ENCODE measurements at places on chromosomes 1 and 21. TPM values are rescaled to one million over a fixed set of nuclear protein-coding genes. Genes with fewer than 3 reads are reported as not detected.

DNA sequence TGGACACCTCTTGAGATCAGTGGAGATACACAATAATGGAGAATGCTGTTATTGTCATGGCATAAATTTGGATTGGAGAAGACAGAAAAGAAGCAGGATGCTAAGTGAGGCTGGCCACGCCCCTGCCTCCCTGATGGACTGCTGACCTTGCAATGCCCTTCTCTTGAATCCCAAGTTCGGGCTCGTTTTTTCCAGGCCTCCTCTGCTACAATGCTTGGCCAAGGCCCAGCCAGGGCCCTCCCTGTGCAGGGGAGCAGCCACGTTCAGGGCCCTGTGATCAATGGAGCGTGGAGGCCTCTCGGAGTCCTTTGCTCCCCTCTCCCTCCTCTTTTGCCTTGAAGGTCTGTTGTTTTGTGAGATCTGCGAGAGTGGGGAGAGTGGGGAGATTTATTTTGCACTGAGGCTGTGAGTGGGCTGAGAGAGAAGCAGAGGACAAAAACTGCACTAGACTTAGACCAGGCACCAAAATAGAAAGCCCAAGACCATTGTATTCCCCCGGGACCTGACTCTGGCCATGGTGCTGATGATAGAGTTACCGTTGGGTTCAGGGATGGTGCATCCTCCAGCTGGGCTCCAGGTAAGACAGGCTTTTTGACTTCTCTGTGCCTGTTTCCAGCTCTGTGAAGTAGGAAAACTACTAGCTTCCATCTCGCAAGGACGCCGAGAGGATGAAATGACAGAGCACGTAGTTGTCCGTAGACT, 268.6 kb downstream of the KAZN start:
- peak; percentile 22 for DNase-seq

DNA sequence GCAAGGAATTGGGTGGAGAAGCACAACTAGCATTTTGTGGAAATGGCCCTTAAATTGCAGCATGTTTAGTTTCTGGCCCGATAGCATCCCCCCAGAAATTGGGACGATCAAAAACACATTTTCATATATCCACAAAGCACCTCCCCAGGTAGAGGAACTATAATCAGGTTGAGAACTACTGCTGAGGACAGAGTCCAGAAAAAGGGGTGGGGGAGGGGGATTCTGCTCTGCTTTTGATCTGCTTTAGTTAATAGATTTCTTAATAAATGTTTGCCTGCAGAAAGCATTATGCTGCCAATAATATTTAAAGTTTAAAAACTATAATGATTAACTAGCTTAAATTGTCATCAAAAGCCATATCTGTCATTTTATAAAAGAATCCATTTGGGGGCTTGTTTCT, 14.4 kb upstream of the DYNLT5 start:
- no peak for DNase-seq

DNA sequence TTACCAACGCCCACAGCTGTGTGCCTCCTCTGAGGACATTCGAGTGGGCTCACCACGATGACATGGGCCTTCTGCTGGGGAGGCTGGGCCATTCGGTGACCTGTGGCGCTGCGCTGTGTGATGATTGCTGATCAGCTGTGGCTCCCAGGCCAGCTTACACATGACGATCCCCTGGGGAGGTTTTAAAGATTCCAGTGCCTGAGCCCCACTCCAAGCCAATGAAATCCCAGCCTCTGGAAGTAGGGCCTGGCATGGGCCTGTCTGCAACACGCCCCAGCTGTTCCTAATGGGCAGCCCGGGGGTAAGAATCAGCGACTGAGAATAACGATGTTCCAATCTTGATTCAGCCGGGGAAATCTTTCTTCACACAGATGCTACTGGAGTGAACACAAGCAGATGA, 153.7 kb downstream of the KCNJ6 start:
- DNase-seq, result no peak

DNA sequence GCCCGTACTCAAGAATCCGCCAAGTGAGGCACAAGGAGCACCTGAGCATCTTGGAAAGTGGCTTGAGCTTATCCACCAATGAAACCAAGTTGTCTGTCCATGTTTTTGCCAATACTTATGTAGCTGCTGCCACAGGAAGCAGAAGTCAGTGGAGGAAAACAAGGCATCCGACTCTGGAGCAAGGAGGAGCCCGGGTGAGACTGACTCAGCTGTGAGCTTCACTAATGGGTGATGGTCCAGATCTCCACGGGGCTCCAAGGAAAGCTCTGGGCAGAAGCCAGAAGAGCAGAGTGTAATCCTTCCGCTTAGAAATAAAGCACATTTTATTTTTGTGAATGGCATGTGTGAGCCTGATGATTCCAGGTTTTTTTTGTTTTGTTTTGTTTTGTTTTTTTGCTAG, 12.3 kb upstream of the SSR2 start:
- no peak for DNase-seq

Gene RNF186
- total RNA-seq, result not detected

GRCh38 chr1:151958959-151959358, 34.7 kb downstream of the S100A10 start:
- no peak for DNase-seq

DNA sequence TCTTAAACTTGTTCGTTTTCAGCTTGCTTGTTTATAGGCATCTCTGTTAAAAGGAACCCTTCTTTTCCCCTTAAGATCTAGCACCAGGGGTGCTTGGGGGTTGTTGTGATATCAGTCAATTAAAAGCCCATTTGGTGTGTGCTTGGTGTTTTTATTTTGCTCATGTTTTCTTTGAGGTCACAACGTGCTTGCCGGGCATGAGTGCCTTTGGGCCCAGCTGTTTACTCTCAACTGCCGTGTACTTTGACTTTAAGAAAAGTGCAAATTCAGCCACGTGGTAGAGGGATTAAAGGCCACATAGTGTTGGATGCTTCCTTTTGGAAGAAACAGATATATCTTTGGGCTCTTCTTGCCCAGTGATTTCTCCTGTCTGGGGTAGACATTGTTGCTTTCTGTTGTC, 10.5 kb downstream of the ARID1A start:
- DNase-seq, result peak; percentile 52

Gene ARHGEF19
- 6.2 TPM for total RNA-seq

DNA sequence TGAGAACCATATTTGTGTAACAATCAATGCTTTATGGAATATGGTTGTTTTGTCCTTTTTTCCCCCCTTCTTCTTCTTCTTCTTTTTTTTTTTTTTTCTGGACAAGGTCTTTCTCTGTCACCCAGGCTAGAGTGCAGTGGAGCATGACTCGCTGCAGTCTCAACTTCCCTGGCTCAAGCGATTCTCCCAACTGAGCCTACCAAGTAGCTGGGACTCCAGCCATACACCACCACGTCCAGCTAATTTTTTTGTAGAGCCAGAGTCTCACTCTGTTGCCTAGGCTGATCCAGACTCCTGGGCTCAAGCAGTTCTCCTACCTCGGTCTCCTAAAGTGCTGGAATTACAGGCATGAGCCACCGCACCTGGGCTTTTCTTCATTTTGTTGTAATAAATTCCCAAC, 86.7 kb downstream of the FMN2 start:
- DNase-seq, result no peak

Gene GRIK1
- not detected for total RNA-seq

GRCh38 chr1:202101184-202101583, 21.5 kb upstream of the GPR37L1 start:
- no peak for DNase-seq

- no peak for DNase-seq
These were observed 1.6 kb downstream of the HPCAL4 start for GRCh38 chr1:39689635-39690034.

DNA sequence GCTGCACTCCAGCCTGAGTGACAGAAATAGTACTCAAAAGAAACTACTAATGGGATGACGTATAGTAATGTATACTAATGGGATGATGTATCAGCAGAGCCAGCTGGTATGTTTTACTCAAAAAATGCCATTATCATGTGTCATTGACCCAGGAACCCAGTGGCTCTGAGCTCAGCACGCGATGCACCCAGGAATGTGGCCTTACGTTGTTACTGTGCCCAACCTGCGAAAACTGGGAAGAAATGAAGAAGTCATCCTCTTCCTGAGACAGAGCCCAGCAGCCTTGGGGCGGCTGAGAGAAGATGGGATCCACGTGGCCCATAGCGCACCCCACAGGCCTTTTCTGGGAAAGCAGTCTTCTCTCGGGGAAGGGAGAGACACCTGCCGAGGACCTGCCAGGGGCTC, 8.8 kb downstream of the UBE2J2 start:
- DNase-seq, result no peak

DNA sequence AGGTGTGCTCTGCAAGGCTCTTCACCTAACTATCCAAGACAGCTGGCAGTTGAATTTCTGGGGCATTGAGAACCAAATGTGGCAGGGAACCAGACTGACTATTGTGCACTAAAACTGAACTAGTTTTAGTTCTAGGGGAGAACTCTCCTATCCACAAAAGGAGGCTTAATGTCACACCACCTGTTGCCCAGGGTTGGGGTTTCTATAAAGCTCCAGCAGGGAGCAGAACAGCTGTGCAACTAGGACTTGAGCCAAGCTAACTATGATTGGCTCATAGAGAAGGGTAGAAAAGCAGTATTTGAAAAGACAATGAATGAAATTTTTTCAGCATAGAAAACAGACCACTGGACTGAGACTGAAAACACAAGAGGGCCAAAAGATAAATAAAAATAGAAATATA, 53.3 kb upstream of the FGGY start:
- DNase-seq, result no peak

Gene ZBTB21
- total RNA-seq, result 19.6 TPM

Gene C8A
- total RNA-seq, result not detected

DNA sequence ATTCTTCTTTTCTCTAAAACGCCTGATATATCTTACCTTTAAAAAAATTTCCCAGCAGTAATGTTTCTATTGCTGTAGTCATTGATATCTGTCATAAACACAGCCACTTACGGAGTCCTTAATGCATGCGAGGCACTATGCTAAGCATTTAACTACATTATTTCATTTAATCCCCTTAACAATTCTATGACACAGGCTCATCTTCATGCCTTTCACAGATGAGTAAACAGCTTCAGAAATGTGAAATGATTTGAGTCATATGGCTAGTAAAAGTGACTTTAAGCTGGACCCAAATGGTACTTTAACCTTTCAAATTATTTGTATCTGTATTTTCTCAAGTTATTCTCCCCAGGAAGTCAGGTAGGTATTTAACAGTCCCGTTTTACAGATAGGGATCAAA, 125.1 kb upstream of the FGGY start:
- no peak for DNase-seq

DNA sequence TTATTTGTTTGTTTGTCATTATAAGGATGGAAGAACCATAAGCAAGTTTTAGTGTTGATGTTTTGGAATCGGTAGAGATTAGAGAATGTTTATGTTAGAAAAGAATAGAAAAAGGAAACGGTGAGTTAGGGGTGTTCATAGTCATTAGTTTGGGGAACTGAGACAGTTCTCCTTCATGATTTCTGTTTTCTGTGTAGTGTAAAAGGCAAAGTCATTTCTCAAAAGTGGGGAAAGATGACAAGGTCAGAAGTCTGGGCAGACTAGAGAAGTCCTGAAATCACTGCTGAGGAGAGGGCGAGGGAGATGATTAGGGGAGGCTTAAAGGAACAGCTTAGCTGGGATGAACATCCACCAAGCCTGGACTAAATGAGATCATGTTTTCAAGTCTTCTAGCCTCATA, 498.9 kb downstream of the TTLL7 start:
- no peak for DNase-seq

DNA sequence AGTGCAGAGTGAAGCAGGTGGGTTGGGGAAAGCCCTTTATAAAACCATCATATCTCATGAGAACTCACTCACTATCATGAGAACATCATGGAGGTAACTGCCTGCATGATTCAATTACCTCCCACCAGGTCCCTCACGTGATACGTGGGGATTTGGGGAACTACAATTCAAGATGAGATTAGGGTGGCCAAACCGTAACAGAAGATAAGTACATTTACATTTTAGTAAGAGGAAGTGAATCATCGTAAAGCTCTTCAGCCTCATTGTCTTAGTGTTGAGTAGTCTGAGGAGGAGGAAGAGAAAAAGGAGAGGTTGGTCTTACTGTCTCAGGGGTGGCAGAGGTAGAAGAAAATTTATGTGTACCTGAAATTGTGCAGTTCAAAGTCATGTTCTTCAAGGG, 1053.4 kb upstream of the ADGRL4 start:
- DNase-seq, result no peak

DNA sequence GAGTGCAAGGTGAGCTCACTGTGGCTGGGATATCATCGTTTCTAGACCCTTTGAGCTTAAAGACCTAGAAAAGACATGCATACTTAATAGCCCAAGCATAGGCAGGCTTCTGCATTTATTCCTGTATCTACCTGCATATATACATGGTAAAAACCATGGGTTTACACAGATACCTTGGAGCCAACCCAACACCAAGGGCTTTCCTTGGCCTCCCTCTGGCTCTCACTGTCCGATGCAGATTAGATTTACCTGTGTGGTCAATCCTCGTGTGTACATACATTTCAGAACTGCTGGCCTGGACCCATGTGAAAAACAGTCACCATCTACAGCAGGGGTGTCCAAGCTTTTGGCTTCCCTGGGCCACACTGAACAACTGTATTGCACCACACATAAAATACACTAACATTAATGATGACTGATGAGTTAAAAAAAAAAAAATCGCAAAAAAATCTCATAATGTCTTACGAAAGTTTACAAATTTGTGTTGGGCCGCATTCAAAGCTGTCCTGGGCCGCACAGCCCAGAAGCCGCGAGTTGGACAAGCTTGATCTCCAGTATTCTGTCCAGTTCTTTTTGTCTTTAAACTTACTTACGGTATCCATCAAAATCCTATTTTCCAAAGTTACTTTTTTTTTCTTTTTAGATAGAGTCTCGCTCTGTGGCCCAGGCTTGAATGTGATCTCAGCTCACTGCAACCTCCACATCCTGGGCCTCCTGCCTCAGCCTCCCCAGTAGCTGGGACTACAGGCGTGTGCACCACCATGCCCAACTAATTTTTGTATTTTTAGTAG, 43.5 kb downstream of the WDR4 start:
- DNase-seq, result no peak

Gene SDHB
- total RNA-seq, result 98.4 TPM

GRCh38 chr21:31698461-31698860, 33.5 kb downstream of the SCAF4 start:
- no peak for DNase-seq

- DNase-seq, result no peak
These were observed 121.2 kb downstream of the DUSP10 start for GRCh38 chr1:221620437-221621384.

- DNase-seq, result no peak
These were observed 64.2 kb downstream of the HLX start for GRCh38 chr1:220943319-220943996.

DNA sequence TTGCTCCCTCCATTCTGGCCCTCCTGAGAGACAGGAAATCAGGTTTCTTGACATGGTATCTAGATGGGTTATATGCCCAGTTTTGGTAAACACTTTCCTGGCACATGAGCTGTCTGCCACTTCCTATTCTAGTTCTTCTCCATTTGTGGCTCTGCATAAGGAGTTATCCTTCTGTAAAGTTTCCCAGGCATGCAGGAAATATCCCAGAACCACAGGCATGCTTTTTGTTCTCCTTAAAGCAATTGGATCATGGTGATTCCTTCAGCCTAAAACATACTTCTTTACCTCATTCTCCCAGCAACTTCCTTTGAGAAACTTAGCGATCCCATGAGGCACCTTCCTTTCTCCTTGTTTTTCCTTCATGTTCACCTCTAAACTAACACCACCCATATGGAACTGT, 199.8 kb downstream of the CRB1 start:
- no peak for DNase-seq

- no peak for DNase-seq
These were observed 62.8 kb downstream of the XCL2 start for GRCh38 chr1:168480997-168481396.

- no peak for DNase-seq
These were observed 37.2 kb upstream of the AGO1 start for GRCh38 chr1:35845766-35846165.

- DNase-seq, result peak; percentile 68
These were observed 6.8 kb upstream of the ACKR1 start for GRCh38 chr1:159197561-159198557.

GRCh38 chr1:113259988-113260387, 130.3 kb upstream of the MAGI3 start:
- no peak for DNase-seq

Measured in OCI-LY7 (cell line).